Ovary (tissue), 10 donors: ENCODE measurements at places on chromosomes 3 and 15.

- DNase-seq = peak; percentile 39
These were observed 268.0 kb upstream of the TBL1XR1 start for GRCh38 chr3:177465257-177465642.

- no peak for DNase-seq
These were observed 14.6 kb upstream of the SEC62 start for GRCh38 chr3:169952045-169952444.

DNA sequence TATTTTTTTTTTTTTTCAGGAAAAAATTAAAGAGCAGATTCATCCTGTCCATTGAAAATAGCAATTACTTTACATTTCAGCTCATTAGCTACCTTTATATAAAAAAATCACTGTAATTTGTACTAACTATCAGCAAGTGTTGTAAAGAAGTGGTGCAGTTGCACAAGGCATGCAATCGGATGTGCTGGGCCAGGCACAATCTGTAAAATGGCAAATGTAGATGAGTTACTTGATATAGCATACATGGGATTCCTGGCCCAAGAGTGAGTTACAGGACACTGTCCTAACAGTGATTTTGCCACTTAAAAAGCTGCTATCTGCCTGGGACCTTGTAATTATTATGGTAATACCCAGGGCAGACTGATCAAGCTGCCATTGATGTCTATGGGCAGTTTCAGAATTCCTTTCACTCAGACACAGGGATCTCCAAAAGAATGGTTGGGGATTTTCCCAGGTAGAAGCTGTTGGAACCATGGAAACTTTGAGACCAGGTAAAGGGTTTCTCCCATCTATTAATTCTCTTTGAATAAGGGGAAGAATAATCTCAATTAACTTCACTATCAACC, 182.2 kb upstream of the ICE2 start:
- no peak for DNase-seq

- no peak for DNase-seq
These were observed 21.2 kb downstream of the DUOX1 start for GRCh38 chr15:45150997-45151396.

GRCh38 chr3:46673151-46674030, 20.1 kb downstream of the ALS2CL start:
- peak; percentile 4 for DNase-seq

DNA sequence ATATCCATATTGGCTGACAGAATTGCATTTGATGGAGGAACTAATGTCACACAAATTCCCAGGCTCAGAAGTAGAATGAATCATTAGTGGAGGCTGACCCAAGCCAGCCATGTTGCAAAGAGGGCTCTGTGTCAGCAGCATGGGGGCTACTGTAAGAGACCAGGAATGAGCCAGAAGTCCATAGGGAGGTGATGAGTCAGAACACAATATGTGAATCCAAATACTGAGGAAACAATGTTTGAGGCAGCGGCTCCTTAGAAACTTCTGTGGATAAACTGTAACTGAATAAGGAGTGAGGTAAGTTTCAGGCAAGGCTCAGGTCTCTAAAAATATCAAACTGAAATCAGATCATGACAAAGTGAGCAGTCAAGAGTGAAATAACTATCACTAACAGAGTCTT, 170.7 kb downstream of the WDR72 start:
- DNase-seq = no peak

- DNase-seq = no peak
These were observed 114.6 kb downstream of the NFKBIZ start for GRCh38 chr3:101963902-101964362.

DNA sequence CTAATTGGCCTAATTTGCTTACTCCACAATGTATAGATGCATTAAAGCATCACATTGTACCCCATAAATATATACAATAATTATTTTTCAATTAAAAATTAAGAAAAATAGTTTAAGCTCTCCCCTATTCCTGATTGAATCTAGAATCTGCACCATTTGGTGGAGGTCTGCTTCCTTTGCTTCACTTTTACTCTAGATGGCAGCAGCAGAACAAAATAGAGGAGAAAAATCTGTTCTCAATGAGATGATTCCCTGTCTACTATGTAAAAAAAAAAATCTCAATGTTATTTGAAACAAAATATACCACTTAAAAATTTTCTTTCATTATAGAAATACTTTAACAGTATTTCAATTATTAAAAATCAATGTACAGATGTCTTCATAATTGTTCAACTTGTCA, 109.6 kb upstream of the FXR1 start:
- no peak for DNase-seq

GRCh38 chr3:147816752-147817151, 407.6 kb downstream of the ZIC1 start:
- DNase-seq = peak; percentile 26

DNA sequence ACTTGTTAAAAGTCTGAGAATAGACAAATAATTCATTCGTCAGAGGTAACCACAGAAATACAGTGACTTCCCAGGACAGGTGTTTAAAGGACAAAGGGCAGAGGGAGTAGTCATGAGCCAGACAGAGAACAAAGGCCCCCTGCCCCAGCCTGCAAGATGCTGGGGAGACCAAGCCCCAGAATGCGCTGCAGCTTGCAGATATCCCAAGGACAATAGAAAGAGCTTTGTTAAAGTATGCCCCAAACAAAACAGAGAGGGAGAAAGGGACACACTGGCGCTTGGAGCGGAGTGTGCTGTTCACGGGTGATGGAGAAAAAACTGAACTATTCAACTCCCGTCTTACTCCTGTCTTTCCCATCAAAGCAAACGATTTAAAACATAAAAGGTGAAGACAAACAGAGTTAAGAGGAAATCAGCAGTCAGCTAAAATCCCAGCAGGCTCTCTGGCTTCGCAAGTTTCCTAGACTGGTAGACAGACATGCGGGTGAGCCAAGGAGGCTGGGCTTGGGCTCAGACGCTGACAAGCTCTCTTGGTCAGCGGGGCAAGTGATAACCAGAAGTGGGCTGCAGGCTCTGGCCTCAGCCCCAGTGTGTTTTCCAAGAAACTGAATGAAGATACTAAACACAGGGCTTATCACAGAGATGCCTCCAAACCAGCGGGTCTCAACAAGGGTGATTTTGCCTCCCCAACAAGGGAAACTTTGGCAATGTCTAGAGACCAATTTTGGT, 130.1 kb downstream of the UACA start:
- no peak for DNase-seq

DNA sequence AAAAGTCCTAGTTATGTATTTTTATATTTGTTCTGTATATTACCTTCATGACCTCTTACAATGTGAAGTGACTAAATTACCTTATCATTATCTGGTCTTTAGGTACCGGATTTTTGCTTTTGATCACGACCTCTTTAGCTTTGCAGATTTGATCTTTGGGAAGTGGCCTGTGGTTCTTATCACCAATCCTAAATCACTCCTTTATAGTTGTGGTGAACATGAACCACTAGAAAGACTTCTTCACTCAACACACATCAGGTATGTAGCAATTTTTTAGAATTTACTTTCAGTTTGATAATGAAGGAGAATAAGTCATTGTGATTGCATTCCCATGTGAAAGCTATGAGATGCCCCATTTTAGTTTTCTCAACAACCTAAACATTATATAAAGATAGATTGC, 18.3 kb downstream of the TMEM62 start:
- DNase-seq = no peak

DNA sequence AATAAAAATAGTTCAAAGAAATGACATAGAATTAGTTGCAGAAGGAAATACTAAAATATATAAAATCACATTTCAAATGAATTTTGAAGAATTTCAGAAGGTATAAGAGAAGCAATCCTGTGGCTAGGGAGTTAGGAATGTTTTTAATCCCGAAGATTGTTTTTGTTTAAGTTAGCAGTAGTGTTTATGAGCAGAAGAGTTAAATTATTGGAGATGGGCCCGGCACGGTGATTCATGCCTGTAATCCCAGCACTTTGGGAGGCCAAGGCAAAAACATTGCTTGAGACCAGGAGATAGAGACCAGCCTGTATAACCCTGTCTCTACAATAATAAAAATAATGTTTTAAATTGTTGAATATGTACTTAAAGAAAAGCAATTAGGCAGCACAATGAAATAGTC, 432.5 kb downstream of the MFSD1 start:
- DNase-seq = no peak

DNA sequence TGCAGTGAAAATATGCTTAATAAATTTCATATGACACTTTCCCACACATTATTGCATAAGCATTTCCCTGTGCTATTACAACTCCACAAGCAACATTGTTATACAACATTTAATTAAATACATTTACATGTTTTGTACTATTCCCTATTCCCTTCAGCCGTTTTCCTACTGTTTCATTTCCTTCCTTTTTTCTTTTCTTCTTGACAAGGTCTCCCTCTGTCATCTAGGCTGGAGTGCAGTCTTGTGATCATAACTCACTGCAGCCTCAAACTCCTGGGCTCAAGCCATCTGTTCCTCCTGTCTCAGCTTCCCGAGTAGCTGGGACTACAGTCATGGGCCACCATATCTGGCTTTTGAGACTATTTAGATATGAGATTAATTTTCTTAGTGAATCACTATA, 254.7 kb downstream of the NFKBIZ start:
- no peak for DNase-seq

GRCh38 chr3:128488991-128489673, 3.9 kb downstream of the GATA2 start:
- DNase-seq = peak; percentile 64

GRCh38 chr3:152328841-152329240, 60.1 kb downstream of the MBNL1 start:
- no peak for DNase-seq

GRCh38 chr3:114356066-114356465, 62.2 kb downstream of the TIGIT start:
- no peak for DNase-seq

GRCh38 chr3:88574146-88574545, 424.4 kb downstream of the C3orf38 start:
- DNase-seq = no peak

DNA sequence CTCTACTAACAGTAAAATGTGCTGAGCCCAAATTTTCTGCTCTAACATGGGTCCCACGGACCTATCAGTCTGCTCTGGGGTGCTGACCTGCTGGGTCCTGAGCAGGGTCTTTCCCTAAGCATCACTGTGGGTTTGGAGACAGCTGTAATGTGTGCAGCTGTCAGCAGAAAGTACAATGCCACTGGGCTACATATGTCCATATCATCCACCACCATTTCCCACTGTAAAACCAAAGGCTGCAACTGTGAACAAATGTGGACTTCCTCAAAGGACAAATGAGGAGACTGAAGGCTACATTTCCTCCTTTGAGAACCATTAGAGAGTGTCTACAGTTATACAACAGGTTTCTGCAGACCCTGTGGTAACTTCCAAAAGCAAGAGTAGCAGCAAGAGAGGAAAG, 33.8 kb upstream of the IP6K2 start:
- DNase-seq = no peak

DNA sequence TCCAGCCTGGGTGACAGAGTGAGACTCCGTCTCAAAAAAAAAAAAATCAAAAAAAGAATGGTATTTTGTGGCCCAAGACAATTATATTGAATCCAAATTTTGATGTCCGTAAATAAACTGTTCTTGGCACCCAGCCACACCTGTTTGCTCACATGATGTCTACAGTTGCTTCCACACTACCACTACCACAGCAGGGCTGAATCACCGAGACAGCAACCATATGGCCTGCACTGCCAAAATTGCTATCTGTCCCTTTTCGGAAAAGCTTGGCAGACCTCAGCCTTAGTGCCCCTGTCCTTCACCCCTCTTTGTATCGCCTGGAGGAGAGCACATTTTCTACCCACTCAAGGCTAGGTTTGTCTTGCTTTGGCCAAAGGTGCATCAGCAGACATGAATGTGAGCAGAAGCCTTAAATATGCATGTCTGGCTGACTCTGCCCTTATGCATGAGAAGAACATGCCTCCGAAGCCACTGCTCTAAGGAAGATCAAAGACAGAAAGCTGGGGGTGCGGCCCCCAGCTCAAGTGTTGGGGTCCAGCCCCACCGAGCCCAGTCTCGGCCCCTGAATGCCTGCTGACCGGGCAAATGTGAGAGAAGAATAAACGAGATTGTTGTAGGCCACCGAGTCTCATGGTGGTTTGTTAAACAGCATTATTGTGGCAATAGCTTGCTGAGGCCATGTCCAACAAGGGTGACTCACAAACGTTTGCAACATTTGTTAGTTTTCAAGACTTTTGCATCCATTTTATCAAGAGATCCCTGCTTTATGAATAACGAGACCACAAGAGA, 108.1 kb downstream of the TPRA1 start:
- peak; percentile 65 for DNase-seq

GRCh38 chr3:155015776-155016436, 64.2 kb upstream of the MME start:
- DNase-seq = no peak

GRCh38 chr3:106305882-106306435, 437.1 kb upstream of the CBLB start:
- DNase-seq = no peak

DNA sequence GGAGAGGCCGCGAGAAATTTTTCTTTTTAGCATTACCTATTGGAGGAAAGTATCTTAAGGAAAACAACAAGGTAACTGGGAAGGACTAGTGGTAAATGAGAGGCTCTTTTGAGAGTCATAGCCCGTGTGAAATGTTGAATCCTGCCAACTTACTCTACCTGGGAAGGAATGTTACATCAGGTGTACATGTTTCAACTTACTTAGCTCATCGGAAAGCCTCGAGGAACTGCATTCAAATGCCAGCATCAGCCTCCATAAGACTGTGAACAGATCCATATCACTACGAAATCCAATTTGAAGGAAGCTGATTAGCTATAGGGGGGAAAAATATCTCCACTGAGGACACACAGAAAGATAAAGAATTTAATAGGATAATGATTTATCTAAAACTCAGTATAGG, 72.3 kb upstream of the PDZRN3 start:
- no peak for DNase-seq

GRCh38 chr3:140378571-140379340, 299.1 kb upstream of the TRIM42 start:
- DNase-seq = no peak

DNA sequence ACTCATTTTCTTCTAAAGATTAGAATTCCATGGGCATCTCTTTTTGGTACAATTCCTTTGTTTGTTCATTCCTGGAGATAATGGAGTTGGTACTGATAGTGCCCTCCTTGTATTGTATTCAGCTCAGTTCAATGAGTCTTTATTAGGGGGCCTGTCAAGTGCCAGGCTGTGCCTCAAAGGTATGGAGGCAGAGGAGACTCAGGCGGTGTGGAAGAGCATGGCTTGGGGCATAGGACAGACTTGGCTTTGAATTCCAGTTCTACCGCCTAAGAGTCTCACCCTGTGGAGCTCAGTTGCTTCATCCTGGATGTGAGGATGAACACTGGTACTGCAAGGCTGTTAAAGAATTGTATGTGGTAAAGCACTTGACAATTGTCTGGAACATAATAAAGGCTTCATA, 196.6 kb upstream of the IL12A start:
- no peak for DNase-seq
